ENCODE measurements at places on chromosomes 3 and 15.

DNA sequence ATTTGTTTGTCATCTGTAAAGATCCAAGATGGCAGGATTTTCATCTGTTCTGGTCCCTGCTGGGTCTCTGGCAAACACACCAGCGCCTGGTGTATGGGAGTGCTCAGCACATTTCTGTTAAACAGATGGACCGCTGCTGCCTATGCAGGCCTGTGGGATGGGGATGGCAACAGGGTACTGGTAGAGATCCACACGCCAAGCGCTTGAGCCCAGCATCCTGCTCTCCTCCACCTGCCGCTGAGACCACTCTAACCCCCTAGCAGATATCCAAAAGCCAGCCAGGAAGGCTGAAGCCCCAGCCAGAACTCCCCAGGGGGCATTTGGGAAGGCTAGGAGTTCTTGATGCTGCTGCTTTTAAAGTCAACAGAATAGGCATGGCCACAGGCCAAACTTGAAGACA is 31.7 kb downstream of the ZNF445 start:
- peaks cover 69% of the 10 kb centered on the region for H3K36me3 ChIP-seq
- no peaks in the 10 kb centered on the region for H3K27me3 ChIP-seq

GRCh38 chr3:177530908-177531307 is 333.6 kb upstream of the TBL1XR1 start:
- H3K27ac ChIP-seq = no peak overlapping the region
- no peak overlapping the region for H3K4me3 ChIP-seq
- DNase-seq = no peak
- peaks cover 15% of the 10 kb centered on the region for H3K4me1 ChIP-seq
- H3K27me3 ChIP-seq = no peaks in the 10 kb centered on the region

DNA sequence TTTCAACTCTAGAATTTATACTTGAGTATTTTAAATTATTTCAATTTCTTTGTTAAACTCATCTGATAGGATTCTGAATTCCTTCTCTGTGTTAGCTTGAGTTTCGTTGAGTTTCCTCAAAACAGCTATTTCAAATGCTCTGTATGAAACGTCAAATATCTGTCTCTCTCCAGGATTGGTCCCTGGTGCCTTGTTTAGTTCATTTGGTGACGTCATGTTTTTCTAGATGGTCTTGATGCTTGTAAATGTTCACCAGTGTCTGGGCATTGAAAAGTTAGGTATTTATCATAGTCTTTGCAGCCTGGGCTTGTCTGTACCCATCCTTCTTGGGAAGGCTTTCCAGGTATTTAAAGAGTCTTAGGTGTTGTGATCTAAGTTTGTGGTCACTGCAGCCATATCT is 151.1 kb downstream of the KCNAB1 start:
- H3K27me3 ChIP-seq = no peaks in the 10 kb centered on the region
- DNase-seq = no peak
- H3K4me3 ChIP-seq = no peak overlapping the region
- no peaks in the 10 kb centered on the region for H3K4me1 ChIP-seq
- no peaks in the 10 kb centered on the region for H3K36me3 ChIP-seq

DNA sequence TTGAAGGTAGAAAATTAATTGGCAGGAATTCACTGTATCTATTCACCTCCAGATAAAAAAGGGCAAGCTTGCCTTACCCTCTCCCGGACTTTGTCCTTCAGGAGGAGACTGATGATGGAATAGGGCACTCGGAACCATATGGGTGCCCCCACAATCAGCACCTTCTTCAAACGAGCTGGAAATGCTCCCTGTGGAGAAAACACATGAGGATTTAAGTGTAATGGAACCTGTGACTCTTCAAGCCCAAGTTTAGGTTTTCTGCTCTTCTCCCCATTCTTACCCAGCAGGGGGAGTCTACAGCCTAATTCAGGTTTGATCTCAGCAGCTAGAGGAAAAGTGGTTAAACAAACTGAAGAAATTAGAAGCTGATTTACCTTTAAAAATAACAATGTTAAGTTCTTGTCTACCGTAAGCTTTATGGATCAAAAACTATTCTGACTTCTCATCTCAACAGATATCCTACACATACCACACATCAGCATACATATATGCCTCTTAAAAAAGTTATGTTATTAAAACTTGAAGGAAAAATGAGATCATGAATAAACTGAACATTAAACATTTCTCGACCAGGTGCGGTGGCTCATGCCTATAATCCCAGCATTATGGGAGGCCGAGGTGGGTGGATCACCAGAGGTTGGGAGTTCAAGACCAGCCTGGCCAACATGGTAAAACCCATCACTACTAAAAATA is 57.5 kb upstream of the SIN3A start:
- H3K36me3 ChIP-seq = peaks cover 67% of the 10 kb centered on the region
- no peak overlapping the region for H3K27ac ChIP-seq
- no peaks in the 10 kb centered on the region for H3K4me1 ChIP-seq
- no peak overlapping the region for H3K4me3 ChIP-seq
- DNase-seq = no peak

DNA sequence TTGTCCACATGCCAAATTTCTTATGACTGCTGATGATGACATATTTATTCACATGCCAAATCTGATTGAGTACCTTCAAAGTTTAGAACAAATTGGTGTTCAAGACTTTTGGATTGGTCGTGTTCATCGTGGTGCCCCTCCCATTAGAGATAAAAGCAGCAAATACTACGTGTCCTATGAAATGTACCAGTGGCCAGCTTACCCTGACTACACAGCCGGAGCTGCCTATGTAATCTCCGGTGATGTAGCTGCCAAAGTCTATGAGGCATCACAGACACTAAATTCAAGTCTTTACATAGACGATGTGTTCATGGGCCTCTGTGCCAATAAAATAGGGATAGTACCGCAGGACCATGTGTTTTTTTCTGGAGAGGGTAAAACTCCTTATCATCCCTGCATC is 17.3 kb downstream of the B3GNT5 start:
- H3K27ac ChIP-seq = no peak overlapping the region
- no peaks in the 10 kb centered on the region for H3K27me3 ChIP-seq
- H3K4me1 ChIP-seq = peaks cover 7% of the 10 kb centered on the region
- no peak for DNase-seq

GRCh38 chr3:150005243-150006112 is 34.8 kb upstream of the PFN2 start:
- H3K4me1 ChIP-seq = no peaks in the 10 kb centered on the region
- H3K27me3 ChIP-seq = no peaks in the 10 kb centered on the region
- H3K27ac ChIP-seq = no peak overlapping the region
- H3K4me3 ChIP-seq = no peak overlapping the region

DNA sequence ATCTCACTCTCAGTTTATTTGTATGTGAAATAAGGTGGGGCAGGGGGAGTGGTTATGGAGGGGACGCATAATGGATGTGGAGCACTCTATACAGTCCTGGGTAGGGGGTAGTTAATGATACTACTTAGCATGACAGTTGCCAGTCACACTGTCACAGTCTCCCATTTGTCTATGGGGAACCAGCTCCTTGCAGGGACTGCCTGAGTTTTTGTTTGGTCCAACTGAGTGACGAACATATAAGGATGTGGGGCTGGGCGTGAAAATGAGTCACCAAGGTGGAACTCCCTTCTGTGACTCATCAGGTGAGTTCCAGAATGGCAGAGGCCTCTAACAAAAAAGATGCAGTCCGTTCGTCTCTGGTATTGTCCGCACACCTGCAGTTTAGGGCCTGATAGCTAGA is 235.3 kb upstream of the ST8SIA2 start:
- H3K27me3 ChIP-seq = no peaks in the 10 kb centered on the region
- H3K4me1 ChIP-seq = no peaks in the 10 kb centered on the region
- DNase-seq = no peak
- H3K27ac ChIP-seq = no peak overlapping the region
- peaks cover 21% of the 10 kb centered on the region for H3K36me3 ChIP-seq

- peak; percentile 71 for DNase-seq
- H3K27me3 ChIP-seq = no peaks in the 10 kb centered on the region
- H3K36me3 ChIP-seq = no peaks in the 10 kb centered on the region
- H3K27ac ChIP-seq = no peak overlapping the region
- no peak overlapping the region for H3K4me3 ChIP-seq
Observed at GRCh38 chr15:93047621-93048425, 41.2 kb downstream of the RGMA start.

GRCh38 chr15:45274636-45275380 is 22.8 kb downstream of the SLC28A2 start:
- H3K36me3 ChIP-seq = no peaks in the 10 kb centered on the region
- DNase-seq = no peak
- H3K27ac ChIP-seq = no peak overlapping the region
- H3K4me3 ChIP-seq = no peak overlapping the region

DNA sequence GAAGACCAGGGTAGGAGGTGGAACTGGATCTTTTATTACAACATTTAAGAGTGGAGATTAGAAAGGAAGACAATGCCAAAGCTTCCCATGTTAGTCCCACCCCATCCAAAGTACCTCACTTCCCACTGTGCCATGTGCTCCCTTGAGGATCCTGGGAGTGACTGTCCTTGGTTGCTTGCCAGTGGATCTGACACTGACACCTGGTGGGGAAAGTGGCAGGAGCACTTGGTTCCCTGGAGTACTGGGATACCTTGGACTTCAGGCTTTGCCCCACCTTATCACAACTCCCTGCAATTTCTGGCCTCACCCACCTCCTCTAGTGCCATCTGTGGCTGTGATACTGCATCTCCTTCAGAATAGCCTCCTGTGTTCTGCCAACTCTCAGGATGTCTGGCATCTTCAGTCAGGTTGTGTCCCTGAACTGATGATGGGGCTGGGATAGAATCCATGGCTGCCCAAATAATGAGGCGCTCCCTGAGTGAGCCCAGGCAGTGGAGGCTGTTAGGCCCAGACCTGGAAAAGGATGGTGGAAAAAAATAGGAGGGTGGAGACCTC is 1.3 kb downstream of the ELL3 start:
- H3K27me3 ChIP-seq = no peaks in the 10 kb centered on the region
- no peak overlapping the region for H3K4me3 ChIP-seq
- peaks cover 33% of the 10 kb centered on the region for H3K36me3 ChIP-seq
- no peak overlapping the region for H3K27ac ChIP-seq
- H3K4me1 ChIP-seq = peaks cover 17% of the 10 kb centered on the region

GRCh38 chr3:178060407-178060806 is 475.8 kb upstream of the KCNMB2 start:
- H3K4me1 ChIP-seq = peaks cover 18% of the 10 kb centered on the region
- no peak for DNase-seq
- H3K4me3 ChIP-seq = no peak overlapping the region
- H3K27me3 ChIP-seq = no peaks in the 10 kb centered on the region
- no peaks in the 10 kb centered on the region for H3K36me3 ChIP-seq
- H3K27ac ChIP-seq = no peak overlapping the region

DNA sequence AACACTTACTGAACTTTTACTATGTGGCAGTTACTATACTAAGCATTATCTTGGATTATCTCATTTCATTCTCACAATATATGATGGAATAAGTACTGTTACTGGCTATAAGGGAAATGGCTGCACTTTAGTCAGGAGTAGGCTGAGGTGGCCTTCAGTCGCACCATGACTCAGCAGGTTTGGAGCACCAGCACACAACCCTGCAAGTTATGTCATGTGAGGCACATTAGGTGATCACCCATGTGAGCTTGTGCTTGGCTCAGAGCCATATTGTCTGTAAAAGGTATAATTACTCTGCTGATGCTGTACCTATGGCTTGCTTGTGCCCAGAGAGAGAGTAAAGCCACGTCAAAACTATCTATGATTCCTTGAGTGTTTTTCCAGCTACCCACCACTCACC is 54.1 kb upstream of the TIPARP start:
- H3K4me1 ChIP-seq = no peaks in the 10 kb centered on the region
- DNase-seq = no peak
- no peak overlapping the region for H3K4me3 ChIP-seq
- H3K36me3 ChIP-seq = no peaks in the 10 kb centered on the region
- no peaks in the 10 kb centered on the region for H3K27me3 ChIP-seq
- no peak overlapping the region for H3K27ac ChIP-seq

DNA sequence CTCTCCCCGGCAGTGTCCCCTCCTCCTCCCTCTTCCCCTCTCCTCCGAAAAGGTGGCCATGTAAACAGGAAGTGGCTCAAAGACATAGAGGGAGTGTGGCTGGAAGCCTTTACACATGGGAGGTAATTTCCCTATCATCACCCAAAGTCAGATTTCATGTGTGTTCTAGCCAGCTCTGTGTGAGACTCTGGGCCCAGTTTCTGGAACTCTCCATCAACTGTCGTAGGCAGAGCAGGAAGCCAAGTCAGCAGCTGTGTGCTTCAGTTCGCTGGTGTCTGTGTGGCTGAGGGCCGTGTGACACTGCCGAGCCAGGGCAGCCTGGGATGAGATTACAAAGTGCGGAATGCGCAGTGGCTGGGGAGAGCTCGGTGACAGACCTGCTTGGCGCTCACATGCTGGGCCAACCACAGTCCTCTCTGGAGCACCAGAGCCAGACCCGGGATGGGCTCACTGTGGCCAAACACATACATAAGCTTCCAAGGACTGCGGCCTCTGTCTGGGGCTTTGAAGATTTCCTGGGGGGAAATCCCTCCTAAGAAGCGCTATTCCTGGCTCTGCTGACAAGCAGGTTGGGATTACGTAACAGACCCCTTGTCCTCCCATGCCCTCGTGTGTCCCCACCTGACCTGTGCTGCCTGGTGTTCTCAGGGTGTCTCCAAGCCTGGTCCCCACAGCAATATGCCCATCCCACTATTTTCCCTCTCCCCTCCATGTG is 50.7 kb downstream of the UMPS start:
- no peaks in the 10 kb centered on the region for H3K36me3 ChIP-seq
- no peaks in the 10 kb centered on the region for H3K27me3 ChIP-seq
- H3K4me3 ChIP-seq = no peak overlapping the region
- peaks cover 43% of the 10 kb centered on the region for H3K4me1 ChIP-seq

DNA sequence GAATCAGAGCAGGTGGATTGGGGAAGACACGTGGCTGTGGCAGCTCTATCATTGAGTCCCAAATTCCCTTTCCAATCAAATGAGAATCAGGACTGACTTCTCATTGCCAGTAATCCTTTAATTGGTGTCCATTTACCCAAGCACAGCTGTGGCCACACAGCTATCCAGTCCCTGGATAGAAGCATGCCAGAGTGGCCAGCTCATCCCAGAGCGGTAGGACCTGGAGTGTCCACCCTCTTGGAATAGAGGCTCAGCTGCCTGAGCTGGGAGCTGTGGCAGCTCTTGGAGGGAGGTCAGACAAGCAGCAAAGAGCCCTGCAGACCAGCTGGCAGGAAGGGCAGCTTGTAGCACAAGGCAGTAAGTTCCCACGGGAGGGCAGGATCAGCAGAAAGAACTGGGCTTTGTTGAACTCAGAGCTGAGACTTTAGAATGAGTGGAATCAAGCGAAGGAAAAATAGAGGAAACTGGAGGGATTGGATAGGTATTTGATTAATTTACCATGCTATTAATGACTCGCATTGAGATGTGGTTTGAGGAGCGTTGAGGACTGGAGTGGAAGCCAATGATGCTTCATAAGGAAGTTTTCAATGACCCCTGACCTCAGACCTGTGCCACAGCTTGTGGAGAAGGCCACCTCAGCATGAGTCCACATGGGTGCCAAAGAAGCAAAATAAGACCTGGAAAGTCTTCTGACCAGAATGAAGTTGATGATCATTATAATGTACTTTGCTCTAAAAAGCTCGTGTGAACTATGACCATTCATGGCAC is 6.9 kb upstream of the ALPK3 start:
- H3K27me3 ChIP-seq = no peaks in the 10 kb centered on the region
- DNase-seq = no peak
- no peak overlapping the region for H3K27ac ChIP-seq
- peaks cover 8% of the 10 kb centered on the region for H3K4me1 ChIP-seq

Measured in heart left ventricle (tissue), 16 donors.